ENCODE measurements at places on chromosomes 12 and 14.

DNA sequence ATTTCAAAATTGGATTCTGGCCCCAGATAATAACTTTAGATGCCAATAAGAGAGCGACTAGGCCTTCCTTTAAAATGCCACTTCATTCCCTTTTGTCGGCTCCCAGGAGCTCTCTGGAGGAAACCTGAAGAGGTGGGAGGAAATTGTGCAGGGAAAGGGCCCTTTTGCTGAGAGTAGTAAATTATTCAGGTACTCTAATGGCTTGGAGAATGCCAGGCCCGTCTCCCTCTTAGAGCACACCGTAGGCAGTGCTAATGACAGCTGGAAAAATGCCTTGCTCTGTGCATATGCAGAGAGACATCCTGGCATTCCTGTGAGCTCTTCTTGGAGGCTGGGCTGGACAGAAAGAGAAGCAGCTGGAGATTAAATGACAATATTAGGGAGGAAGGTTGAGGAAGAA is 115.0 kb upstream of the RPH3A start:
- no peak for DNase-seq

GRCh38 chr12:13583630-13584029 is 387.1 kb downstream of the EMP1 start:
- DNase-seq: no peak

DNA sequence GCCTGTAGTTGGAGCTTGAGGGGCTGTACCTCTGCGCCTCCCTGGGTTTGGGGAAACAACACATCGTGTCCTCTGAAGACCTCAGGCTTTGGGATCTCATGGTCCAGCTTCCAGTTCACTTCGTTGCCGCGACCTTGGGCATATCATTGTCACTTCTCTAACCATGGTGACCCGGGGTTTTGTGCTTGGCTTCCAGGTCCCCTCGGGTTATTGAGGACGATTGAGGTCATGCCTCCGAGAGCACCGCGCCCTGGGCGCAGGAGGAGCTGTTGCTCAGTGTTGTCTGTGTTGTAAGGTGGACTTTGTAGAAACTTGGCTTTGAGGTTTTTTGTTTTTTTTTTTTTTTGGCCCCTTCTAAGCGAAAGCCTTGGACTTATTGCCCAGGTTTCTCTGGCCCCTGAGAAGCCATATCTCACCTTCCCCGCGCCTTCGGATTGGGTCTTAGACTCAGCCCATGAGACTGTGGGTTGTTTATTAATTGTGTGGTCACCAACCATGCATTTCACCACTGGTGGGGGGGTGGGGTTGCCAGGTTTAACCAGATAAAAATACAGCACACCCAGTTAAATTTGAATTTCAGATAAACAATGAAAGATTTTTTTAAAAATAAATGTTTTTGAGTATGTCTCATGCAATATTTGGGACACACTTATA is 2.6 kb downstream of the BCL7A start:
- DNase-seq: no peak

- DNase-seq: peak; percentile 58
Measured at GRCh38 chr14:77707355-77707723, 484 bp downstream of the ALKBH1 start.

- DNase-seq: peak; percentile 76
Measured at GRCh38 chr14:54366736-54367735, 29.8 kb upstream of the CDKN3 start.

DNA sequence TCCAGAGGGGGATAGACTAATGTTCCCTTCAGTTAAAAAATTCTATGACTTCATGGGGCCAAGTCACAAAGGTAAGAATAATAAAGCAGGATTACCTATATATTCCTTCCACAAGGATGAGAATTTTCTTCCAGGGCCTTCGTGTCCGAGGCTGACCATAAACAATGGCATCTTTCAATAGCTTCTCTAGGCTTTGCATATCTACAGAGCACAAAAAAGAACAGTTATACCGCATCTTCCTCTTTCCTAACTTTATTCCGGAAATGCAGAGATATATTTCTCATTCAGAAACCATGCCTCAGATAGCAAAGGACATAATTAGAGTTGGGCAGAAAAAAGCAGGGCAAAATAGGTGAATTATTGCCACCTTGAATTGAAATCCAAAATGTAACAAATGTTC is 58.3 kb upstream of the ISM2 start:
- no peak for DNase-seq

- no peak for DNase-seq
Measured at GRCh38 chr14:88075269-88075981, 70.5 kb downstream of the GPR65 start.

GRCh38 chr12:110203546-110203945 is 77.5 kb upstream of the ATP2A2 start:
- DNase-seq: no peak

- no peak for DNase-seq
Measured at GRCh38 chr12:15851045-15851620, 31.1 kb upstream of the STRAP start.

- DNase-seq: peak; percentile 51
Measured at GRCh38 chr14:92692822-92693226, 55.6 kb downstream of the LGMN start.

GRCh38 chr12:18242380-18243089 is 18.8 kb upstream of the PIK3C2G start:
- DNase-seq: no peak

DNA sequence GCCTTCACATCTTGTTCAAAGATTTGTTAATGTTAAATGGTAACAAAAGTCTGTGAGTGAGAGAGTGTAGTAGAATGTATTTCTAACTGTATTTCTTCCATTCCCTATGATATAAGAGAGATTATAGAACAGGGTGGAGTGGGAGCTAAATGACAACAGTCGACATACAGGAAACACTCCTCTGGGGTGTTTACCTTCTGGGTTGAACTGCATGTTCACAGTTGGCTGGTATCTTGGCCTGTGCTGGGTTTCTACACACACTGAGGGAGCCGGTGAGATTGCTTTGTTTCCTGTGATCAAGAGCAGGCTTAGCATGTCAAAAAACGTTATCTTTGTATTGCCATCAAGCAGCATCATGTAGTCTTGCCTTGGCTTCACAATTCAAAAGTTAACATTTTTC is 274.3 kb upstream of the FAR2 start:
- no peak for DNase-seq

- no peak for DNase-seq
Measured at GRCh38 chr14:100557658-100558057, 29.6 kb downstream of the BEGAIN start.

DNA sequence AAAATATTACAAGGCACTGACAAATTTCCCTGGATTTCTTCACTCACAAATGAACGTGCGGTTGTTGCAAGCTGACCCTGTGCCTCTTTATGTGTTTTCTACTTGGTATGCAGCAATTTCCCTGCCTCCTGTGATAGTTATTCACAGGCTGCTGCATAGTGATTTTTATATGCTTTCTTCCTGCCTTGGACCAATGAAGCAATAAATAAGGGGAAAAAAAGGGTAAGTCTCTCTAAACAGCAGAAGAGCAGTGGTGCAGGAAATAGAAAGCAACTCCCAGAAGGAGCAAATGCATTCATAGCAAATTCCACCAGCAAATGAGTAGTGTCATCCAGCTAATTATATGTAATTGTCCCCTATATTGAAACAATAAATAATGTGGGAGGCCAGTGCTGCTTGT is 737.9 kb downstream of the GALC start:
- no peak for DNase-seq

- no peak for DNase-seq
Measured at GRCh38 chr14:90093942-90094595, 32.3 kb downstream of the KCNK13 start.

- DNase-seq: no peak
Measured at GRCh38 chr12:98354520-98355035, 160.8 kb upstream of the TMPO start.

DNA sequence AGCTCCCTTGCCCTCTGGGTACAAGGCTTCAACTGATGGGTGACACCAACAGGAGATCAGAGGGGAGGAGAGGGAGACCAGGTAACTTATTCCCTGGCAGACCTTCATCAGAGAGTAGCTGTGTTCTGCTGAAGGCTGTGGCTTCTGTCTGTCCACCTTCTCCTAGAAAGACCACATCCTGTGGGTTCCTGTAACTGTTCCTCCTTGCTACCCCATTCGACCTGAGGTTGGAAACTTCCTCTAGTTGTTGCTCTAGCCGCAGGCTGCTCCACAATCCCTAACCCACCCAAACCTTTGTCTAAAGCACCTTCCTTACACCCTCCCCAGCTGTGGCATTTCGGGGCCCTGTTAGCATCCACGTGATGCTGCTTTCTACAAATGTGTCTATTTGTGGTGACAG is 454.2 kb downstream of the DPF3 start:
- no peak for DNase-seq

DNA sequence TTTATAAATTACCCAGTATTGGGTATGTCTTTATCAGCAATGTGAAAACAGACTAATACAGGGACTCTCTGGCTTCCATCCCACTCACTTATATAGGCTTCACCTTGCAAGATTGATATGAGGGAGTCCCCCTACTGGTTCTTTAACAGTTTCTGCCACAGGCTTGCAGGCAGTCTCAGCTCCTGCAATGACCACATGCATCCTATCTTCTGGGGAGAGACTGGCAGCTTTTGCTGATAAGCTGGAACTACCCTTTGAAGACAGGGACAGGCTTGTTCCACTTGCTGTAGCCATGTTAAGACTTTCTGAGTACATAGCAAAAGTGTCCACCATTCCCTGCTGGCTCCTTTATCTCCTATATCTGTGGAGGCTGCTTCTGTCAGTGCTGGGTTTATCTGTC is 531.7 kb upstream of the FLRT2 start:
- no peak for DNase-seq

DNA sequence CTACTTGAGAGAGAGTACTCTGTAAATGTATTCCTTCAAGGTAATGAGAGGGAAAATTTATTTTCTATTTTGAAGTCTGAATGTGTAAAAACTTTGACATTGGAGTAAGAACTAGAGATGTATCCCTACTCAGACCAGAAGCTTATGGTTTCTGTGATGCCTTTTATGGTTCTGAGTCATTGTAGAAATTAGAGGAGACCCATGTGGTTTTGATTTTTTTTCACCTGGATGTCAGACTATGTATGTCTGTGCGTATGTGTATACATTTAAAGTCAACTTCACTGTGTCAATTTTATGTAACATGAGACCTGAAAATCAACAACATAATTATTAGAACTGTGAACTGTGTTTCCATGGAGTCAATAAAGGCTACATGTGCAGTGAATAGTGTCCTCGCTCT is 302.0 kb downstream of the TRHDE start:
- DNase-seq: no peak

DNA sequence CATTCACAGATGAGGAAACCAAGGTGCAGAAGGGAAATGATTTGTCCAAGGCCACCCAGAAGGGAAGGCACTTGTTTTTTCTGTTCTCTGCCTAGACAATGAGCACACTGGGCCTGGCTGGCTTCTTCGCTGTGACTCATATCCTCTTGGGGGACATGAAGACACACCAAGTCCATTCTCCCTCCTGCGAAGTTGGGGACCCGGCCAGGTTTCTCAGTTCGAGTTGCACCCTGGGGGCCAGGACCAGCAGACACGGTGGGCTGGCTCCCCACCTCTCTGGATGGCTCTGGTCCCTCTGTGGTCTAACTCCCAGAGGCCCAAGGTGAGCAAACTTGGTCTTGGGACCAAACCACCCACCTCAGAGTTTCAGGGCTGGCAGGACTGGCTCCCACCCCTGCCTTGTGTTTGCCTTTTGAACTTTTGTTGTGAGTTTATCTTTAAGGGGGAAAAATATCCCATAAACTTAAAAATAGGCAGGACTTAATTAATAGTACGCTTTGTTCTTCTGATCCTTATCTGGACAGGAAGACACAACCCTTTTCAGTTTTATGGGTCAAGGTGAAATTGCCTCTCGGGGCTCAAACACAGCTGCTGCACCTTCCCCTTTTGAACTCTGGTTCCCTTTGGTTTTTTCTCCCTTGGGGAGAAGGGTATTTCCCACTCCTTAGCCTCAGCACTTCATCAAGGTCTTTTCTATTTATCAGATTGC is 9.0 kb upstream of the MLEC start:
- DNase-seq: no peak

DNA sequence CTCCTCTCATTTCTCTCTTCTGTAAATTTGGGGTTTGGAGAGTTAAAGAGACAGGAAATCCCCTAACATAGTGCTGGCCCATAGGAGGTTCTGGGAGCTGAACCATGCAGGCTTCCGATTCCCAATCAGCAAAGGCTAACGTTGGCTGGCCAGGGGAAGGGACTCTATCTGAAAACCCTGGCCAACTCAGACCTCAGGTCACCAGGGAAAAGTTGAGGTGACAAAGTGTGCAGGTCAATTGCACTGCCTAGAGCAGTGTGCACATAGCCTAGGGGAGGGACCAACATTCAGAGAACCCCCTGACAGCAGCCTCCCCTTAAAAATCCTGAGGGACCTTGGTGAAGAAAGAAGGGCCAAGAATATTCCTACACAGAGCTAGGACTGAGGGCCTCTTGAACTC is 38.9 kb downstream of the TTC7B start:
- DNase-seq: no peak

GRCh38 chr14:89401241-89401640 is 15.8 kb downstream of the FOXN3 start:
- DNase-seq: no peak

DNA sequence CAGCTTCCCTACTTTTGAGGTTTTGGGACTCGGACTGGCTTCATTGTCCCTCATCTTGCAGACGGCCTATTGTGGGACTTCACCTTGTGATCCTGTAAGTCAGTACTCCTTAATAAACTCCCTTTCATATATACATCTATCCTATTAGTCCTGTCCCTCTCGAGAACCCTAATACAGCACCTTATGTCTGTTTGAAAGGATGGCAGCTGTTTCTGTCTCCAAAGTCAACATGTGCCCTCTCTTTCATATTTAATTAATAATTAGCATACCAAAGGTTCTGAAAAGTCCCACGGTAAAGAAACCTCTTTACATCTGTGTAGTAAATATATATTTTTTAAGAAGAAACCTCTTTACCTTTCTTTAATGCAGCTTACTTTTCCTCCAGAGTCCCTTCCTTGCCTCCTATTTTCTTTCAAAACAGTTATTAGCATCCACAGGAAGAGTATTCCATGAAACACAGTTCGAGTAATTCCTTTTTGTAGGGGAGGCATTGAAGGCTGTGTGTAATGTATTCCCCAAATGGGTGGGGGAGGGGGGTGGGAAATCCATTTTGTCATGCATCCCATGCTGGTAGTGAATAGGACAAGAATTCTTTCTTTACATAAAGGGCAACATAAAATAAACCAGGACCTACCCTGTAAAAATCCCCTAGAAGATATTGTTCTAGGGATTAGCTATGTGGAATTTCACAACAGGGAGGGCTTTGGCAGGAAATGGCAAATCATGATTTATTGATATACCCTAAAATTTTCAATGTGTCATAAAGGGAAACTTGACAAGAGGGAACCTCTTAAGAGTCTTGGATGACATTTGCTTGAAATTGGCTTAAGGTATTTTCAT is 241.5 kb downstream of the SUDS3 start:
- DNase-seq: no peak

Measured in D341Med (cell line).